ENCODE measurements at places on chromosomes 2 and 18. TPM values are rescaled to one million over a fixed set of nuclear protein-coding genes. Genes with fewer than 3 reads are reported as not detected.

- H3K4me3 ChIP-seq: no peak overlapping the region
- no peaks in the 10 kb centered on the region for H3K27me3 ChIP-seq
- DNase-seq: no peak
- no peaks in the 10 kb centered on the region for H3K36me3 ChIP-seq
- no peak overlapping the region for H3K27ac ChIP-seq
Observed at GRCh38 chr18:56627991-56628390, 10.4 kb downstream of the TXNL1 start.

GRCh38 chr2:195105581-195105980 is 551.4 kb upstream of the SLC39A10 start:
- no peak overlapping the region for H3K4me3 ChIP-seq
- no peak for DNase-seq
- no peak overlapping the region for H3K27ac ChIP-seq
- H3K36me3 ChIP-seq: no peaks in the 10 kb centered on the region

DNA sequence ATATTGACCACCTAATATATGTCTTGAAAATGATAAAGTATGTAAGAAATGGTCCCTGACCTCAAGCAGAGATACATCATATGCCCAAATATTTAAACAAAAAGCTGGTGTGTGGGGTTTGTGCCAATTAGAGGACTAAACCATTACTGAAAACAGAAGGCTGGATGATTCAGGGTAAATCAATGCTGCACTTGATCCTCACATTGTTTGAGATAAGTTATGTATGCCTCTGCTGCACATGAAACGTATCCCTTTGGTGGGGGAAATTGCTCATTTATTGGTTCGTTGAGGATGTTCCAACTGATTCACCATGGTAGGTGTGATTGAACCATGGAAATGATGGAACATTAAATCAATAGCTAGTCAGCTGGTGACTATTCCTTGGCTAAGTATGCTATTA is 24.7 kb upstream of the DARS1 start:
- H3K4me3 ChIP-seq: no peak overlapping the region
- H3K4me1 ChIP-seq: peaks cover 13% of the 10 kb centered on the region
- H3K27me3 ChIP-seq: no peaks in the 10 kb centered on the region
- H3K27ac ChIP-seq: no peak overlapping the region
- H3K36me3 ChIP-seq: no peaks in the 10 kb centered on the region

DNA sequence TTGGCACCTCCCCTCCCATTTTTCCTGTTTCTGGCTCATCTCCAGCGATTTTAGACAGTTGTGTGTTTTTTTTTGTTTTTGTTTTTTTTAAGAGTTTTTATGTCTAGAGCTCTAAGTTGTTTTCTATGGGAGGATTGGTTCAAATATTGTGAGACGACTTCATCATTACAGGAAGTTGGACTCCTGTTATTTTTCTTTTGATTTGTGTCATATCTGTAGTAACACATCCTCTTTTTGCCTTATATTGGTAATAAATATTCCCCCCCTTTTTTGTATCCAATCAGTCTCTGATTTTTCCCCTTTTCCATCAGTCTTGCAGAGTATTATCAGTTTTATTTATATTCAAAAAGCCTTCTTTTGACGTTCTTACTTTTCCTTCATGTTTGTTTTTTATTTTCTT is 89.0 kb downstream of the KIAA1328 start:
- H3K27me3 ChIP-seq: no peaks in the 10 kb centered on the region
- DNase-seq: no peak
- H3K4me1 ChIP-seq: no peaks in the 10 kb centered on the region
- no peaks in the 10 kb centered on the region for H3K36me3 ChIP-seq
- H3K4me3 ChIP-seq: no peak overlapping the region

- no peak for DNase-seq
- H3K4me3 ChIP-seq: no peak overlapping the region
- no peak overlapping the region for H3K27ac ChIP-seq
- H3K27me3 ChIP-seq: no peaks in the 10 kb centered on the region
Observed at GRCh38 chr2:161115605-161116380, 44.4 kb upstream of the TANK start.

GRCh38 chr2:195819276-195819675 is 162.2 kb downstream of the SLC39A10 start:
- H3K4me1 ChIP-seq: no peaks in the 10 kb centered on the region
- no peaks in the 10 kb centered on the region for H3K36me3 ChIP-seq
- H3K27me3 ChIP-seq: no peaks in the 10 kb centered on the region

GRCh38 chr2:217618744-217619143 is 384.1 kb downstream of the TNS1 start:
- H3K4me1 ChIP-seq: peaks cover 62% of the 10 kb centered on the region
- no peak overlapping the region for H3K4me3 ChIP-seq
- H3K36me3 ChIP-seq: no peaks in the 10 kb centered on the region
- no peak overlapping the region for H3K27ac ChIP-seq

- H3K27ac ChIP-seq: no peak overlapping the region
- no peaks in the 10 kb centered on the region for H3K4me1 ChIP-seq
- no peaks in the 10 kb centered on the region for H3K36me3 ChIP-seq
- H3K27me3 ChIP-seq: no peaks in the 10 kb centered on the region
- DNase-seq: peak; percentile 21
Observed at GRCh38 chr2:10481055-10481665, 33.0 kb upstream of the ODC1 start.

GRCh38 chr2:46804794-46805193 is 110.8 kb downstream of the MCFD2 start:
- H3K27me3 ChIP-seq: no peaks in the 10 kb centered on the region
- peak; percentile 61 for DNase-seq
- no peak overlapping the region for H3K4me3 ChIP-seq
- H3K36me3 ChIP-seq: no peaks in the 10 kb centered on the region
- no peak overlapping the region for H3K27ac ChIP-seq

- no peak overlapping the region for H3K27ac ChIP-seq
- no peaks in the 10 kb centered on the region for H3K27me3 ChIP-seq
- H3K36me3 ChIP-seq: no peaks in the 10 kb centered on the region
- H3K4me3 ChIP-seq: no peak overlapping the region
- no peaks in the 10 kb centered on the region for H3K4me1 ChIP-seq
Observed at GRCh38 chr18:64219517-64219916, 70.6 kb upstream of the LINC00305 start.

- H3K27ac ChIP-seq: no peak overlapping the region
- DNase-seq: no peak
- H3K4me1 ChIP-seq: no peaks in the 10 kb centered on the region
- H3K4me3 ChIP-seq: no peak overlapping the region
Observed at GRCh38 chr2:234771176-234771575, 180.6 kb upstream of the SH3BP4 start.

GRCh38 chr2:11541693-11542274 is 7.9 kb downstream of the GREB1 start:
- no peak overlapping the region for H3K27ac ChIP-seq
- H3K36me3 ChIP-seq: no peaks in the 10 kb centered on the region
- H3K27me3 ChIP-seq: peaks cover 28% of the 10 kb centered on the region

- H3K27ac ChIP-seq: no peak overlapping the region
- H3K36me3 ChIP-seq: no peaks in the 10 kb centered on the region
- peak; percentile 76 for DNase-seq
- H3K27me3 ChIP-seq: no peaks in the 10 kb centered on the region
- no peaks in the 10 kb centered on the region for H3K4me1 ChIP-seq
- H3K4me3 ChIP-seq: no peak overlapping the region
Observed at GRCh38 chr2:238585836-238586821, 159.4 kb downstream of the ASB1 start.

DNA sequence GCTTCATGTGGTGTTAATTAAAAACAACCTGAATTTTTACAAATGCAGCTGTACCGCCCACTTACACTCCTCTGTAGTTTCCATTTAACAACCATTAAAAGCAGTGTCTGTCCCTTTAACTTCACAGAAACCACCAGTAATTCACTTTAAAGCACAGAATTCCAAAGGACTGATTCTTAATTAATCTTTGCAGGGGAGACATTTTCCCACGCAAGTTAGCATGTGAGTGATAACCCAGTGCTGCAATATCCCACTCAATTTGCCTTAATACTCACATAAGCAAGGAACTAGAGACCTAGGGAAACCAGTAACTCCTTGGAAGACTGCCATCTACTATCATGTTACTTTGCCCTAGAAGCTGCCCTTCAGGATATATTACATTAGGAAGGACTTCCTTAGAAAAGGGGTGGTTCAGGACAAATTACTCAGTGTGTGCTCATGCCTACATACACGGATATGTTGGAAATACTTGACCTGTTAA is 102.3 kb downstream of the OSR1 start:
- H3K27me3 ChIP-seq: no peaks in the 10 kb centered on the region
- DNase-seq: no peak
- H3K27ac ChIP-seq: no peak overlapping the region
- H3K36me3 ChIP-seq: no peaks in the 10 kb centered on the region
- H3K4me1 ChIP-seq: no peaks in the 10 kb centered on the region

- H3K4me3 ChIP-seq: no peak overlapping the region
- H3K27ac ChIP-seq: no peak overlapping the region
- H3K36me3 ChIP-seq: no peaks in the 10 kb centered on the region
- no peaks in the 10 kb centered on the region for H3K27me3 ChIP-seq
- no peak for DNase-seq
Observed at GRCh38 chr18:37419315-37419714, 146.3 kb downstream of the CELF4 start.

GRCh38 chr2:24435391-24436316 is 55.4 kb upstream of the NCOA1 start:
- H3K4me1 ChIP-seq: no peaks in the 10 kb centered on the region
- H3K27me3 ChIP-seq: no peaks in the 10 kb centered on the region
- peak overlapping the region; percentile 53 for H3K27ac ChIP-seq
- H3K4me3 ChIP-seq: no peak overlapping the region
- H3K36me3 ChIP-seq: no peaks in the 10 kb centered on the region
- peak; percentile 90 for DNase-seq

DNA sequence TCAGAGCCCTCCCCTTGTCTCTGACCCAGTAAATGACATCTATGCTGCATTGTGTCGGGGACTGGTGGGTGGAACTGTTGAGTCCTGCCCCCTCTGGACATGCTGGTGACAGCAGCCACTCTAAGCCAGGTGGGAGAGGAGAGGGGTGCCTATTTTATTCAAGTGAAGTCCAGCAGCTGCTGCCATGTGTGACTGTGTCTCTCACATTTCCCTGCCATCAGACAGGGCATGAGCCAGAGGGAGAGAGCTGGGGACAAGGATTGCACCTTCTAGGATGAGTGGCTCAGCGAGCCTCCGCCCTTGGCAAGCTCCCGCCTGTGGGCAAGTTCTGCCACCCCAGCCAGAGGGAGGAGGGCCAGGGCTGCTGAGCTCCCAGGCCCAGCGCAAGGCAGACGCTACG is 13.7 kb downstream of the NGEF start:
- H3K36me3 ChIP-seq: no peaks in the 10 kb centered on the region
- no peaks in the 10 kb centered on the region for H3K4me1 ChIP-seq
- no peaks in the 10 kb centered on the region for H3K27me3 ChIP-seq
- DNase-seq: peak; percentile 26

GRCh38 chr2:144078106-144078505 is 441.8 kb downstream of the ZEB2 start:
- H3K4me1 ChIP-seq: no peaks in the 10 kb centered on the region
- no peak overlapping the region for H3K4me3 ChIP-seq
- no peak for DNase-seq

DNA sequence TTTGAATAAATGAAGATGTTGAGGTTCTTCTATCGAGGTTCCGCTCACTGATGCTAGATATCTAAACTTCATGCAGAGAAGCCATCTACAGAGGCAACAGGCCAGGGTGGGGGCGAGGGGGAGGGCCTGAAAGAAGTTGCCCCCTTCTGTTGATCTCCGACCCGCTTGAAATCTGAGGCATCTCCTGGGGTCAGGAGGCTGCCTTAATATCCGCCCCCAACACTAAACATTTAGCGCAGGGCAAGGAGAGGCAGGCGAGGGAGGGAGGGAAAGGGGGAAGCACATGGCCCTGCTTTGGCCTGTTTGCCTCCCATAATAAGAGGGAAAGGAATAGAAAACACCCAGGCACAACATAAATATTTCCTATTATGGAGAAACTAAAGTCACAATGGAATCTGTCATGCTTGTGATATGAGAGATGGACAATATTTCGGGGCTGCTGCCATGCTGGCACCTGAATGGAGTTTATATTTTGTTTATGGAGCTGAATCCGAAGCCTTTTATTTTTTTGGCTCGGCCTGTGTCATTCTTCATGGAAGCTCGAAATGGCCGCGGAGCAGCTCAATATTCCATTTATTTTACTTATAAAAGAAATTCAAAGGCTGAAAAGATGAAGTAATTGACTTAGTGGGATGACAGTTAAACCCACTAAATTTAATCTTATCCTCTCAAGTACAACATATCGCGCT is 221.1 kb downstream of the INSIG2 start:
- peak overlapping the region; percentile 55 for H3K27ac ChIP-seq
- no peaks in the 10 kb centered on the region for H3K36me3 ChIP-seq
- peak overlapping the region; percentile 58 for H3K4me3 ChIP-seq
- H3K27me3 ChIP-seq: no peaks in the 10 kb centered on the region

DNA sequence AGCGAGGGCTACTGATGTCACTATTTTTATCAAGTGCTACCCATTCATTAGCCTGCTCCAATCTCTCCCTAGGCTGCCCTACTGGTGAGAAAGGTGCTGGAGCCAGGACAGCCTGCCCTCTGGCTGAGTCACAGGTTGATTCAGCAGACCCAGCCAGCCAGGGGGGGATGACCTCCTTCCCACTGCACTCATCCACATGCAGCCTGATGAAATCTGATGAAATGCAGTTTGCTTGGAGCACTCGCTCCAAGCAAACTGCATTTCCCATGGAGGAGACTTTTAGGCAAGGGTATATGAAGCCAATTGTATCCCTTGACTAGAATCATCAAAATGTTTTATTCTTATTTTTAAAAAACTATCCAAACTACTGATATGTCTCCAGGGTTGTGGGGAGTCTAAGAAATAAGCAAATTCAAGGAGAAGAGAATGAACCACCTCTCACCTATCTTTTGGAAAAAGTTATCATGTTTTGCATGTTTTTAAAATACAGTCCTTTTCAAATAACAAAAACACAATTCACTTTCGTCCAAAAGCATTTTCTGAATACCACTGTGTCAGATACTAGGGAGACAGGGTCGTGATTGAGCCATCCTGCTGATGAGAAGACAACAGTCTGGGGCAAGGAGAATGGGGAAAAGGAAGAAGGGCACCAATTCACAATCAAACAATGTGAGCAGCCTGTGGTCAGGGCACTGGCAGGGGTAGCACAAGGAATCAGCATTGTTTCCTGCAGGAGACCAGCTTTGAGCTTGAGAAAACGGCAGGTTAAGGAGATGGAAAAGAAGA is 128.3 kb downstream of the AFF3 start:
- no peak overlapping the region for H3K27ac ChIP-seq
- DNase-seq: no peak
- no peaks in the 10 kb centered on the region for H3K36me3 ChIP-seq
- no peak overlapping the region for H3K4me3 ChIP-seq

DNA sequence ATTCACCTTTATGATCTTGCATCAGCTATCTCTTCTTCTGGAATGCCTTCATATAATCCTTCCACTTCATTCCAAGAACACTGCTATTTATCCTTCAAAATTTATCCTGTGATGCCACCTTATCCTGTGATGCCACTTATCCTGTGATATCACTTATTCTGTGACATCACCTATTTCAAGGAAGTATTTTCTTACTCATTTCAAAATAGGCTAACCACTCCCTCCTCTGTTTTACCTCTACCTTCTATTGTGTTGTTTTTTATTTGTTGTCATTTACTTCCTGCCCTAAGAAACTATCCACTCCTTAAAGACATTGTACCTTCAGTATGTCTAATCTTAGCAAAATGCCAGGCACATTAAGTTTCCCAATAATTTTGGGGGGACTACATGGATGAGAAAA is 38.8 kb downstream of the CD226 start:
- no peak overlapping the region for H3K4me3 ChIP-seq
- no peak for DNase-seq
- no peaks in the 10 kb centered on the region for H3K4me1 ChIP-seq
- H3K27ac ChIP-seq: no peak overlapping the region
- no peaks in the 10 kb centered on the region for H3K36me3 ChIP-seq

Gene FAM110C
- total RNA-seq: not detected

Gene C2orf80
- total RNA-seq: not detected

Gene GAL3ST2
- 0.68 TPM for total RNA-seq

Gene CAPN14
- total RNA-seq: 0.16 TPM

Gene SLC23A3
- total RNA-seq: 0.99 TPM

Gene GDF7
- total RNA-seq: 0.83 TPM

Measured in sigmoid colon (tissue), 7 donors.